ENCODE measurements at places on chromosomes 12 and 14. TPM values are rescaled to one million over a fixed set of nuclear protein-coding genes. Genes with fewer than 3 reads are reported as not detected.

DNA sequence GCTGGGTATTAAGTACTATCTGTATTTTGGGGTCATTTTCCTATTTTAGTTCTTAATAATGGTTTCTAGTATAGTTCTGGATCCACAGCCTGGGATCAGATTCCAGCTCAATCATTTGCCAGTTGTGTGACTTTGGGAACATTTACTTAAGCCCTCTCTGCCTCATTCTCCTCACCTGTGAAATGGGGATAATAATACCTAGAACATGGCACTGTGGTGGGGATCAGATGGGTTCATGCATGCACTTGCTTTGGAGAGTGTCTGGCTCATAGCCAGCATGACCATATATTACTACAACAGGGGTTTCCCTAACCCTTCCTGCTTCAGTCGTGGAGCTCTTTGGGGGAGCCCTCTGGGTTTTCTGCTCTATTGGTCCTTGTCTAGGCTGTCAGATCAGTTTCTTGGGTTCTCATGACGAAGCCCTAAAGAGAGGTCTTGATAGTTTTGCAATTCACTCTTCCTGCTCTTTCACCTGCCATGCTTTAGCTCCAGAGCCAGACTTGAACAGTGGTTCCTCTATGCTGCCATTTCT lies 34.1 kb upstream of the SMOC1 start:
- DNase-seq: no peak

DPPA3 gene
- not detected for total RNA-seq

DNA sequence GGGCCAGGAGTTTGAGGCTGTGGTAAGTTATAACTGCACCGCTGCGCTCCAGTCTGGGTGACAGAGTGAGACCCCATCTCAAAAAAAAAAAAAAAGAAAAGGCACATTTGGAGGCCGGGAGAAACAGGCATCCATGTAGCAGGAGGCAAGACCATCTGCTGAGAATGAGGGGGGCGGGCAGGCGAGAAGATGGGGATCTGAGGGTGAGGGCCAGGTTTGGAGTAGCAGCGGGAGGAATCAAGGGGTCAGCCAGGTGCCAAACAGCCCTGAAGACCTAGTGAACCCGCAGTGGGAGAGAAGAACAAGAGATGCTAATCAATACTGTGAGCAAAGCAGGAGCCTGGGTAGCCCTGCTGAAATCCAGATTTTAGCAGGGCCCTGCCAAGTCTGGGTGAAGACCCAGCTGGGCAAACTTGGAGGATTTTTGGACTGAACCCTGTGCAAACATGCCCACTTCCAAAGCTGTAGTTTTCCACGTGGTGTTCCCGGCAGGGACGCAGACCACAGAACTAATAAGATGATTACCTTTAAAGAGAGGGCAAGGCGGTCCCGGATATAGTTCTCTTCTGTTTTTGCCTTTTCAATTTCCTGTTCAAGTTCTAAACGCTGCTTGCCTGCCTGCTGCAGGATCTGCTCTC lies 61.0 kb downstream of the NIN start:
- DNase-seq: no peak

WDR20 gene
- total RNA-seq: 14.0 TPM

- DNase-seq: no peak
Observed at GRCh38 chr14:101634850-101635748, 73.8 kb downstream of the DIO3 start.

- no peak for DNase-seq
Observed at GRCh38 chr12:68565391-68565903, 45.3 kb upstream of the RAP1B start.

GRCh38 chr12:113226696-113227568 lies 5.7 kb downstream of the TPCN1 start:
- DNase-seq: no peak

- DNase-seq: no peak
Observed at GRCh38 chr12:2559931-2560330, 234.8 kb upstream of the FKBP4 start.

GRCh38 chr12:3456809-3457208 lies 34.2 kb upstream of the PRMT8 start:
- no peak for DNase-seq

DNA sequence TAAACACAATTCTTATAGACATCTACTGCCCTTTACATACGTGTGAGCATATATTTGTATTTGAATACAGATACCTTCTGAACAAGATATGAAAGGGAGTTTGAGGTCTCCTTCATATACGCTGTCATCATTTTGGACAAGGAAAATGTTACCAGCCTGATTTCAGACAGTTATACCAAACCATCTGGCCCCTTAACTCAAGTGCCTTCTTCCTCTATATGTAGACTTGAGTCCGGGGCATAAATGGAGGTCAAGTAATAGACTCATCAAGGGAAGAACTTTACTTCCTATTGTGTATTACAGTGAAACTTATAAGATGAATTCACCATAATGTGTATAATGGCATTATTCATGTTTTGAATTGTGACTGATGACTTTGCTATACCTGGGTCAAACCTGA lies 52.2 kb downstream of the FAR2 start:
- DNase-seq: no peak

ENDOU gene
- total RNA-seq: not detected

DNA sequence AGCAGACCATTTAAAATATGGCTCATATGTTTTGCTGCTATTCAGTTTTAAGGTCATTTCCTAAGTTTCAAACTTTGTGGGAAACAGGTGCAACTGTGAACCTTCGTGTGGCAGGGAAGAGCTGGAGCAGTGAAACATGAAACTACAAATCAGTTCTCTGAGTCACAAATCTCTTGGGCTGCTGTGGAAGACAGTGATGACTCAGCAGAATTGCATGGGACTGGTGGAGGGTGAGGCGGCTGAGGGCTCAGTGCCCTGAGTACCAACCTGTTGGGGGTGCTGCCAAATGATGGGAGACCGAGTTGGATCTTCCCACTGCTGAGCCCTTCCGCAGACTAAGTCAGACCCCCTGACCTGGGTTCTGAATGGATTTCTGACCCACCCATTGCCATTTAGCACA lies 8.4 kb upstream of the CALM1 start:
- DNase-seq: no peak
